Effector memory CD8-positive, alpha-beta T cell (primary cell): ENCODE measurements at places on chromosomes 6 and 20.

GRCh38 chr6:4788953-4789584, 12.9 kb downstream of the CDYL start:
- DNase-seq, result no peak
- H3K36me3 ChIP-seq, result peaks cover 2% of the 10 kb centered on the region
- H3K4me1 ChIP-seq, result peaks cover 48% of the 10 kb centered on the region

DNA sequence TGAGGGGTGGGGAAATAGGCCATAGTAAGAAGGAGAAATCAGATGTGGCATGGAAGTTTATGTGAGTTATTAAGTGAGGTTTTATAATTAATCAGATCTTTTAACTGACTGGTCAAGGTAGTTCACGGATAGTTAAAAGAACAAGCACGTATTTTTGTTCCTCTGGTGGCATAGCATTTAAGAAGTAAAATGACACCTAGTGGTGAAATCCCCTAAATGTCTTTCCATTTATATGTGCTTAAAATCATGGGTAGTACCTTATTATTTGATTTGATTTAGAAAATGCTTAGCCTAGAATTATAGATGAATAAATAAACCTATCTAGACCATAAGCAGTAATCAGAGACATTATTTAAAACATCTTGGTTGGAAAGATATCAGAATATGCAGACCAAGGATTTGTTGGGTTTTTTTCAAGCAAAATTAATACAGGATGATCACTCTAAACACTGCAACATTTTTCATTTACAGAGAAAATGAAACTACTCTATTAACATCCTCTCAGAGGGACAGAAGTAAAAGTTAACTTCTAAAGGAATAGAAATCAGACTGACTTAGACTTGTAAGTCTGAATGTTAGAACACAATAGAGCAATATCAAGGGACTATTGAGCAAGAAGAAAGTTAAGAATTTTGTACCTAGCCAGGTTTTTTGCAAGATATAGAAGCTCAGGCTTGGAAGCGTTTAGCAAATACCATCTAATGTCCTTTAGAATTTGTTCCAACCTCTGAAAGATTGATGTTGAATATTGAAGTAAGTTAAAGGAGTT, 81.1 kb downstream of the STXBP5 start:
- peak overlapping the region; percentile 37 for H3K27ac ChIP-seq
- H3K4me1 ChIP-seq, result peaks cover 14% of the 10 kb centered on the region
- no peak for DNase-seq
- H3K27me3 ChIP-seq, result no peaks in the 10 kb centered on the region

- H3K4me3 ChIP-seq, result peak overlapping the region; percentile 98
- H3K36me3 ChIP-seq, result peaks cover 42% of the 10 kb centered on the region
- no peak for DNase-seq
- peaks cover 72% of the 10 kb centered on the region for H3K4me1 ChIP-seq
These were observed 3.4 kb downstream of the SNX5 start for GRCh38 chr20:17965042-17965697.

DNA sequence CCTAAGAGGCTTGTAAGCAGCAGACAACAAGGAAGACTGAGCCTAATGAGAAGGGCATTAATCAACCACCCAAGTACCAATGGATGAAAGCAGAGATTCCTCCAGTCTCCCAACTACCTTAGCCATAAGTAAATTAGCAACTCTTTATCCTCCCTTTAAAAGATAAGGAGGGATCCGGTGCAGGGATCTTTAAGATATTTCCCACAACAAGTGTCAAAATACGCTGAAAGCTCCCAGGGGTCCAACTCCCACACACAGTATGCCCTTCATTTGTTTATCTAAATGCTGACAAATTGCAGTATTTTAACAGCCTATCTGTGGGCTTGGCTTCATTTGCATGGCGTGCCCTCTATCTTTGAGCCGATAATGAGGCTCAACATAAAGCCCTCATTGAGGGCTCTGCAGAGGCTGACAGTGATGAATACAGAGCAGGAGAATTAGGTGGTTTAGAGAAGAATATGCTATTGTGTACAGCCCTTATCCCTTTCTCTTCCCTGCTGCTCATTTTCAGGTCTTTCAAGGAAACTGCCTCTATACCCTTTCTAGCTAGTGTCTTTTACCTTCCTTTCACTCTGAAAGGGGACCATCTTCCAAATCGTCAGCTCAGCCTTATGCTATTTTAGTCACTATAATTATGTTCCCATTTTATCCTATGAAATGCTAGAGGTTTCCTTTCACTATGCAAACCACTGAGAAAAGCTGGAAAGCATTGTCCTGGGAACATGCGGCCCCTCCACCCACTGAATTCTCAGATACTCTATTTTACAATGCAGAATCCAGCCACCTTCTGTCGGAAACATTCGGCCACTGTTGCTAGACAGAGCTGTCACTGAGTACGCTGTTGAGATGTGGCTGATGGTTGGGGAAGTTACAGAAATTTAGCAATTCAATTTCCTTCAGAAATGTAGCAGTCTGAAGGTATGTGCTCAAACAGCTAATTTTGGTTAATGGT, 575.2 kb upstream of the JAG1 start:
- no peaks in the 10 kb centered on the region for H3K4me1 ChIP-seq
- H3K36me3 ChIP-seq, result no peaks in the 10 kb centered on the region
- H3K27ac ChIP-seq, result no peak overlapping the region
- no peak for DNase-seq
- H3K4me3 ChIP-seq, result no peak overlapping the region

GRCh38 chr6:79646006-79646405, 14.9 kb downstream of the SH3BGRL2 start:
- H3K4me3 ChIP-seq, result no peak overlapping the region
- peaks cover 14% of the 10 kb centered on the region for H3K27me3 ChIP-seq
- H3K4me1 ChIP-seq, result no peaks in the 10 kb centered on the region
- no peak for DNase-seq

DNA sequence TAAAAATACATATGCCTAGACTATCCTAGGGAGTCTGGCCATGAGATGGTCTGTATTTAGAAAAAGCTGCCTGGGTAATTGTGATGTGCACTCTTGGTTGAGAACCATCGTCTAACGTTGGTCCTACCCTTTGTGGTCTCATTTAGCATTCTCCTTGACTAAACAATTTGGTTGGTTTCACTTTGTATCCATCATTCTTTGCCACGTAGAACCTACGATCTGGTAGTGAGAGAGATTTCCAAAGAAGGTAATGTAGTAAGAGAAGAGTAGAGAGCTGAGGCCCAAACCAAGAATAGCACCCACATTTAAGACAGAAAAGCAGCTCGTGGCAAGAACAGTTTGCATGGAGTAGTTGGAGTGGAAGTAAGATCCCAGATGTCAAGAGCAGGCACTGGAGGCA, 219.8 kb downstream of the TMEM200A start:
- no peak for DNase-seq
- no peak overlapping the region for H3K27ac ChIP-seq
- H3K4me3 ChIP-seq, result peak overlapping the region; percentile 11
- H3K27me3 ChIP-seq, result no peaks in the 10 kb centered on the region
- H3K36me3 ChIP-seq, result no peaks in the 10 kb centered on the region
- no peaks in the 10 kb centered on the region for H3K4me1 ChIP-seq
